T-helper 22 cell (primary cell): ENCODE measurements at places on chromosomes 1 and 21.
A peak's percentile ranks its signal among the peaks of the same experiment; 100 is the strongest.

DNA sequence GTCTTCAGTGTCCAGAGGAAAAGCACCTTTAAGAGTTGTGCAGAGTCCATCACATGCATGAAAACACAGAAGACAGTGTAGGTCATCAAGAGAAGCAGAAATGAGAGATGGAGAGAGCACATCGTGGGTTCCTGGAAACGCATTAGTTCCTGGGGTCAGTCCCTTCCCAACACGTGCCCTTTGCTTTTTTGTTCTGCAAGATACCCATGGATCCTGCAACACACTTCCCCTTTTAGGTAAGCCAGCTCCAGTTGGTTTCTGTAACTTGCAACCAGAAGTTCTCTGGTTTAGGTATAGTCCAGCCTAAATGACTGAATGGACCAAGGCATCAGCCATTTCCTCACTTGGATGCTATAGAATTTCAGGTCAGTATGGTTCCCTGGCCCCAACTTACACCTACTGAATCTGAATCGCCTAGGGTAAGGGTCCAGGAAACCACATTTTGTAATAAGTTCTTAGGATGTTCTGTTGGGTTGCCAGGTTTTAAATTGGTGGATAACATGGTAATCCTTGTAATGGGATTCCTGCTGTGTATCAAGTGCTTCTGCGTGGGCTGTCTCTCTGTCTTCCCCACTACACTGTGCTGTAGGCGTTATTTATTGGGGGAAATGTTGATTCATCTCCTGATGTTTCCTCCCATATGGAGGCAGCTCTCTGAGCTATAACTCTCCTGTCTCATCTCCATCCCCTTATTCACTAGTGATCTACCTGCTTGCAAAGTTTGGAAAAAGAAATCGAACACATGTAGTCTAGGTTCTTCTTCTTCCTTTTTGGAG is 230.6 kb downstream of the TNR start:
- DNase-seq = no peak

DNA sequence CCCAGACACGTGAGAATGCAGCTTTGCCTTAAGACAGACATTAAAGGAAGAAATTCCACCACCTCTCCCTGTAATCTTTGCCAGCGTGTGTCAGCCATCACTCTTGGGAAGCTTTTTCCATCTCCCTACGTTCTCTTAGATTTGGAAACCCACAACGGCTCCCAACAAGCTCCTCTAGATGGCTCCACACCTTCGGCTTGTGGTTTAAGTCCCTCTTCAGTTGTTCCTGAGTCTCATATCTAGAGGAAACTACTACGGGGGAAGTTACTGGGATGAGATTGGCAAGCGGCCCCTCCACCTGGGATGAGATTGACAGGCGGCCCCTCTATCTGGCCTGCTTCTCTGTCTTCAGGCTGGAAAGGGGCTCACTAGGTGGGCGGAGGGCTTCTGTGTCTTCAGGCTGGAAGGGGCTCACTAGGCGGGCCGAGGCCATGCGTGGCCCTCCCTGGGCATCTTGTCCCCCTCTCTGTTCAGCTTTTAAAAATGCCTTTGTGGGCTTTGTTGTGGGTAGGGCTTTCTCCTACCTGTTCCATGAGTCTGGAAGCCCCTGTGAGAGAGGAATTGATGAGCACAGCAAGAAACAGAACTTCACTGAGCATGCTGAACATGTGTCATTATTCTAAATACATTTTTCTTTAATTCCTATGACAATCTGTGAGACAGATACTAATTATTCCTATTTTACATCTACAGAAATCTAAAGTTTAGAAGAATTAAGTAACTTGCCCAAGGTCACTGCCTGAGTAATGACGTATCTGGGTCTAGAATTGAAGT is 670.5 kb downstream of the KIF26B start:
- DNase-seq = no peak

GRCh38 chr1:184953600-184954219 is 20.6 kb downstream of the NIBAN1 start:
- no peak for DNase-seq

- no peak for DNase-seq
Observed at GRCh38 chr1:179295164-179295755, 1.7 kb downstream of the SOAT1 start.

- DNase-seq = no peak
Observed at GRCh38 chr1:94043738-94044289, 77.1 kb downstream of the ABCA4 start.

DNA sequence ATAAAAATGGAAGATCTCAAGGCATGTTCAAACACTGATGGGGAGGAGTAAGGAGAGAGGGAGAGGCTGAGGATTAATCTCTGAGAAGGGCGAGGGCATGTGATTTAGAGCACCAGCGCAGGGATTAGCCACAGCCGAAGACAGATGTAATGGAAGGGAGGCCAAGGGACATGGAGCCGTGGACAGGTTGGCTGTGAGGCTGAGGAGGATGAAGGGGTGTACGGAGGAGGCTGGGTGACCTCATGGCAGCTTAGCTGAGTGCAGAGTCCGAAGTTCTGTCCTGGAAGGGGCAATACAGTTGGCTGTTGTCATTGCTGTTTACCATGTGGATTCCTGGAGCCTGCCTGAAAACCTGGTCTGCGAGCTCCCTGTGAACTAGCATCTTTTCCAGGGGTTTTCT is 342.8 kb downstream of the RPS6KC1 start:
- DNase-seq = no peak

- no peak for DNase-seq
Observed at GRCh38 chr1:162215902-162216301, 146.4 kb downstream of the NOS1AP start.

- no peak for DNase-seq
Observed at GRCh38 chr21:42338729-42339715, 11.8 kb downstream of the TFF2 start.

DNA sequence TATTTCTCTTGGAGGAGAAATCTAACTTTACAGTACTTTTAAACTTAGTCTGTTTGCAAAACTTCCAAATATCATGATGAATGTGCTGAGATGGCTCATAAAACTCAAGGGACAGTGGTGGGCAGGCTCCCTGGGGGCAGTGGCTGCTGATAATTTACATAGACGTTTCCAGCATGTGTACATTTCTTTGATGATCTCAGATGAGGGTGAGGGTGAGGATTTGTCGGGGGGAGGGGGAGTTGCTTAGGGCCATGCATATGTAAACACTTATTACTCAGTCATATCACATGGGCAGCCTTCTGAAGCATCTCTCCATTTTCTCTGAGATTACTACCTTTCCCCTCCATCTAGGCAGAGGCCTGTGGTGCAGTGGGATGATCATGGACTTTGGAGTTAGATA is 152.9 kb upstream of the HMGB4 start:
- DNase-seq = no peak

- DNase-seq = peak; percentile 67
Observed at GRCh38 chr1:101309334-101310311, 72.8 kb downstream of the S1PR1 start.

GRCh38 chr1:15172405-15173259 is 19.1 kb downstream of the TMEM51 start:
- DNase-seq = no peak

- no peak for DNase-seq
Observed at GRCh38 chr1:33897092-33897725, 33.3 kb downstream of the HMGB4 start.

- no peak for DNase-seq
Observed at GRCh38 chr1:245986404-245987218, 520.5 kb downstream of the SMYD3 start.

- DNase-seq = no peak
Observed at GRCh38 chr1:166350490-166350889, 183.7 kb upstream of the FAM78B start.

DNA sequence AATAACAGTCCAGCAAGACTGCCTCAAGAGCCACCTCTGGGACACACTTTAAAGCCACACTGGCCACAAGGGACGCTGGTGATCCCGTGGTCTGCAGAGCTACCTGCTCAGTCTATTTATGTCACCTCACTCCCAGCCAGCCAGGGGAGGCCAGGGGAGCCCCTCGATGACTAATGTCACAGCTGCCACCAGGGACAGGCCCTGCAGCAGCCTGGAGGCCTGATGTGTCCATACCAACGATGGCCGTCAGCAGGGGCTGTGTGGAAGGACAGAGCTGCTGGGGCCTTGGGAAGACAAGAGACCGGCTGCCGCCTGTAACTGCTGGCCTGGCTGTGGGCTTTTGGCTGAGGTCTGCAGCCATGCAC is 71.0 kb downstream of the SIK1 start:
- DNase-seq = no peak

- DNase-seq = no peak
Observed at GRCh38 chr1:20370698-20371097, 80.0 kb downstream of the VWA5B1 start.

DNA sequence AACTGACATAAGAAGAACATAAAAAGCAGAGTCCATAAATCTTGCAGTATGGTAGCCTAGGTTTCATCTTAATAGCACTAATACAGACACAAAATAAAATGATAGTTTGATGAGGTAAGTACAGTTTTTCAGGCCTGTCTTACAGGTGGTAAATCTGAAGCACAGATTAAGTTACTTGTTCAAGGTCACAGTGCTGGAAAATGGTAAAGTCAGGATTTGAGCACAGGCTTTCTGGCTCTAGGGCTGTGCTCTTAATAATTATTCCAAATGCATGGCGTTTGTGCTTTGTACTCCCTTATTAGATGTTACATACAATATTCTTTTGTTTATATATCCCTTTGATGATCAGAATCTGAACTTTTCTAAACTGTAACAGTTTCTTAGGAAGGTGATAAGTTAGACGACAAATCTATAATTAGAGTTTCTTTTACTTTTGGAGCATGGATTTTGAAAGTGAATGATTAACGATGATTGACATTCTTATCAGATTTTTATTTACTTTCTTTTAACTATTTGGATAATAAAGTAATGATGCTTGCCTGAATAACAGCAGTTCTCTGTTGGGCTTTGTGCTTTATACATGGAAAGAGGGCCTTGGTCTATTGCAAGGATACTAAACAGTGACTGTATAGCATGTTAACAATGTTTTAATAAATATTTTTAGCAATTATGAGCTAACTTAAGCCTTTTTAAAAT is 101.5 kb upstream of the CACYBP start:
- DNase-seq = no peak

GRCh38 chr1:184753608-184754475 is 816 bp downstream of the EDEM3 start:
- DNase-seq = peak; percentile 13

DNA sequence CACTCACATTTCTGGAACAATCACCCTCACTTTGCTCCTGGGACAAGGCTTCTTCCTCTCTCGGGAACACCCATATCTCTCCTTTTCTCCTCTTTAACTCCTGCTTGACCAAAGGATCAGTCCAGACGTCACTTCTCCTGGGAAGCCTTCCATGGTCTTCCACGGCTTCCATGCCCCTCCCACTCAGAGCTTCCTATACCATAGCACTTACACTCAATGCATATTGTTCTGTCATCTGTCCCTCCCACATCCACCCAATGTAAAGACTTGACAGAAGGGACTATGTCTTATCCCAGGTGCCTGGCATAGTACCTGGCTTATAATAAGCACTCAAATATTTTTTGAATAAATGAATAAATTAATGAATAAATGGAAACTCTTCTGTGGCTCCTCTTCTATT is 28.2 kb downstream of the CD34 start:
- DNase-seq = no peak

- no peak for DNase-seq
Observed at GRCh38 chr1:174058624-174059023, 36.5 kb upstream of the RC3H1 start.

DNA sequence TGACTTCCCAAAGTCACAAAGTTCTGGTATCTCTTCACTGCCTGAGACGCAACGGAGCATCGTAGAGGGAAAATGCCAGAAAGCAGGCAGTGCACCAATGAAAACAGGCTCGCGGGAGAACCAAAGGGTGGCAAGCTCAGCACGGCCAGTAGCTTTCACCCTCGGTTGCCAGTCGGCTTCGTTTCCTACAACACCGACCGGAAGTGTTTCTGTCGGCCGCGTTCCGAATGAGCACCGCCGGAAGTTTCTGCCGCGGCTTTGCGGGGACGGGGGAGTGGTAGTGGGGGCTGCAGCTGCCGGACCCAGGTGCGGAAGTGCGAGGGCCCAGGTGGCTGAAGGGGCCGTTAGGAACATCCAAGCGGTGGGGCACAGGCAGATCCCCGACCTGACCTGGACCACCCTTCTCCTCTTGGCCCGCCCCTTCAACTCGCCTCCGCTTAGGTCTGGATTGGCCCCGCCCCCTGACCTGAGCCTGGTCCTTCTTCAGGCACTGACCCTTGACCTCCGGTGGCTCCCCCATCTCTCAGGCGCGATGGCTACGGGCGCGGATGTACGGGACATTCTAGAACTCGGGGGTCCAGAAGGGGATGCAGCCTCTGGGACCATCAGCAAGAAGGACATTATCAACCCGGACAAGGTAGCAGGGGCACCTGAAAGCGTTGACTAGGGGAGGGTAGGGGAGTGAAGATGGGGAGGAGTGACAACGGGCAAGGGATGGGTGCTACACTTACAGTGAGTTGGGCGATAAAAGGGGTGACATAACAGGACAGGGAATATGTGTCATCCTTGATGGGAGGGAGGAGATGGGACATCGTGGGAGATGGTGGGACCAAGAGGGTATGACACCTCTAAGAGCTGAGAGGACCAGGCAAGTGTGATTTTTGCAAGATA is at the start of gene DMAP1:
TSS of gene DMAP1 (plus strand) at position 250 of the 891 bp plus-strand sequence. CDS start at position 533, 283 bp downstream.
- peak; percentile 64 for DNase-seq

DNA sequence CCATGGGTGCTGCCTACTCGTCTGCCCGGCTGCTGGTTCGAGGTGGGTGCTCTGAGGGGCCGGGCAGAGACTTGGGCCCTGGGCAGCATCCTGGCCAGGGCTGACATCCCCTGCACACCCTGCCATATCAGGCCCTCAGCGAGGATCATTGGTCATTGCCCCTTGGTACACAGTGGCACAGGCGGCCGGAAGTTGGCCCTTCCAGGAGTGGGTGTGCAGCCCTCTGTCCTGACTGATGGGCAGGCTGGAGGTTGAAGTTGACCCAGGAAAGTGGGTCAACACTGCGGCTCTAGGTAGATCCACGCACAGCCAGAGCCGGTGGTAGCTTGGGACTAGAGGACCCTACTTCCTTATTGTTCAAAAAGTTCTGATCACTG is 72.9 kb downstream of the TRIM11 start:
- DNase-seq = no peak

- no peak for DNase-seq
Observed at GRCh38 chr1:239386453-239387303, at the start of gene CHRM3. Gene CHRM3, plus strand, starts transcription at chr1:239386568. Its CDS starts 520,884 bp downstream, at chr1:239907452.

GRCh38 chr1:225191199-225191753 is 236.6 kb downstream of the LBR start:
- DNase-seq = no peak

DNA sequence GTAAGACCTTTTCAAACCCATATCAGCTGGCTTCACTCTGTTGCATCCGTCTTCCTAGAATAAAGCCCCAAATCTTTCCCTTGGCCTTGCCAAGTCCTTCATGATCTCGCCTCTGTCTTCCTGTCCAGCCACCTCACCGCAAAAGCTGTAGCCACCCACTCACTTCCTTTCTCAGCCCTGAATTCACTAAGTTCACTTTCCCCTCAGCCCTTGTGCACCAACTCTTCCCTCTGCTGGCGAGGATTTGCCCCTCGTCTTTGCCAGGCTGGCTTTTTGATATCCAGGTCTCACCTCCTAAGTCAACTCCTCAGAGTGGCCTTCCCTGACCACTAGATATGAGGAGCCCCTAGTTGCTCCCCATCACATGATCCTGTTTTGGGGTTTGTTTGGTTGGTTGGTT is 3.9 kb upstream of the COL16A1 start:
- no peak for DNase-seq
